Heart right ventricle (tissue), 16 donors: ENCODE measurements at places on chromosomes 11 and 22.
A peak's percentile ranks its signal among the peaks of the same experiment; 100 is the strongest.

GRCh38 chr22:45284705-45285262 lies at the start of gene UPK3A:
UPK3A (plus strand) TSS chr22:45284949; CDS start chr22:45285014, 65 bp downstream.
- H3K4me1 ChIP-seq, result peaks cover 5% of the 10 kb centered on the region
- no peaks in the 10 kb centered on the region for H3K36me3 ChIP-seq
- H3K27ac ChIP-seq, result peak within 1 kb of the TSS; percentile 9
- peak; percentile 76 for DNase-seq

GRCh38 chr11:121670805-121671282 lies 218.1 kb upstream of the SORL1-AS1 start:
- no peak for DNase-seq
- H3K4me1 ChIP-seq, result peaks cover 11% of the 10 kb centered on the region
- peak overlapping the region; percentile 24 for H3K27ac ChIP-seq
- no peak overlapping the region for H3K4me3 ChIP-seq
- no peaks in the 10 kb centered on the region for H3K36me3 ChIP-seq
- no peaks in the 10 kb centered on the region for H3K27me3 ChIP-seq

- peak; percentile 61 for DNase-seq
- no peaks in the 10 kb centered on the region for H3K36me3 ChIP-seq
- peak within 1 kb of the TSS; percentile 24 for H3K4me3 ChIP-seq
- H3K27me3 ChIP-seq, result no peaks in the 10 kb centered on the region
- peak within 1 kb of the TSS; percentile 57 for H3K27ac ChIP-seq
- H3K4me1 ChIP-seq, result peaks cover 44% of the 10 kb centered on the region
These were observed at the start of gene RHOD for GRCh38 chr11:67056267-67057204. RHOD (plus strand) TSS chr11:67056847; CDS start chr11:67056903, 56 bp downstream.

GRCh38 chr11:395866-396265 lies 1.9 kb downstream of the PKP3 start:
- no peak for DNase-seq
- H3K36me3 ChIP-seq, result no peaks in the 10 kb centered on the region
- H3K4me1 ChIP-seq, result peaks cover 17% of the 10 kb centered on the region
- no peak overlapping the region for H3K4me3 ChIP-seq
- peaks cover 47% of the 10 kb centered on the region for H3K27me3 ChIP-seq

- peak overlapping the region; percentile 98 for H3K4me3 ChIP-seq
- DNase-seq, result peak; percentile 92
- no peaks in the 10 kb centered on the region for H3K27me3 ChIP-seq
- H3K4me1 ChIP-seq, result peaks cover 40% of the 10 kb centered on the region
These were observed 868 bp downstream of the TSPAN18 start for GRCh38 chr11:44727373-44728287.

GRCh38 chr11:61349189-61349751 lies 12.4 kb downstream of the CYB561A3 start:
- H3K4me1 ChIP-seq, result no peaks in the 10 kb centered on the region
- H3K27ac ChIP-seq, result no peak overlapping the region
- DNase-seq, result no peak
- no peak overlapping the region for H3K4me3 ChIP-seq
- H3K27me3 ChIP-seq, result no peaks in the 10 kb centered on the region

DNA sequence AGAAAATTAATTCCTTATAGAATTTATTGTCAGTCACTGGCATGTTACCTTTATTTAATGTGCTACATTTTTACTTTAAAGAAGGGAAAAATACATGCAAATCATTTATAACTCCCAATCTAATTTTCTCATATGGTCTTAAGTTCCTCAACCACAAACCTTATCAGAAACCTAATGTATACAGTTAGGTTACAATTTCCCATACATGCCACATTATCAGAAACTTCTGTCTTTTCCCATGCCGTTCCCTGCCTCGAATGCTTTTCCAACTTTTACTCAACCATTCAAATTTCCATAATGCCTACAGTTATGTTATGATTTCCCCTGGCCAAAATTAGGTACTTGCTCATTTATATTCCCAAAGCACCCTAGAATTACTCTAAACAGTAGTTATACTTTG lies 13.5 kb downstream of the RSF1 start:
- no peaks in the 10 kb centered on the region for H3K36me3 ChIP-seq
- H3K4me1 ChIP-seq, result peaks cover 28% of the 10 kb centered on the region
- H3K27me3 ChIP-seq, result no peaks in the 10 kb centered on the region
- H3K27ac ChIP-seq, result no peak overlapping the region
- no peak for DNase-seq

- H3K4me1 ChIP-seq, result peaks cover 3% of the 10 kb centered on the region
- no peaks in the 10 kb centered on the region for H3K27me3 ChIP-seq
- peaks cover 30% of the 10 kb centered on the region for H3K36me3 ChIP-seq
- H3K4me3 ChIP-seq, result no peak overlapping the region
- DNase-seq, result no peak
- no peak overlapping the region for H3K27ac ChIP-seq
These were observed 20.0 kb upstream of the SCARF2 start for GRCh38 chr22:20457506-20458240.

DNA sequence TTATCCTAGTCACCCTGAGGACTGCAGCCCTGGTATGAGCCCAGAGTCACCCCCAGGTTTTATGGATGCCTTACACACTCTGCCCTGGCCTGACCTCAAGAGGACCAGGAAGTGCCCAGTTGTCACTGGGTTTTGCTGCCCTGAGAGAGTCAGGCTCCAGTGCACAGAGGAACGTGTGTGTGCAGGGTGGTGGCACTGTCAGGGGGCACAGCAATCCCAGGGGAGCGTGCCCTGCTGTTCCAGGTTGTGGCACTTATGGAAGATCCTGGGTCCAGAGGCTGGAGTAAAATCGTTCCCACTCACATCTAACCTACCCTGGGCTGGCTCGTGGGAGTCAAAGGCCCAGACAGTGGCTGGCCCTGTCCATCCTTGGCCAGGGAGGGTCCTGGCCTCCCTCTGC lies 7.6 kb downstream of the APOBEC3A start:
- H3K4me3 ChIP-seq, result no peak overlapping the region
- H3K27ac ChIP-seq, result no peak overlapping the region
- H3K4me1 ChIP-seq, result no peaks in the 10 kb centered on the region
- H3K27me3 ChIP-seq, result no peaks in the 10 kb centered on the region
- H3K36me3 ChIP-seq, result no peaks in the 10 kb centered on the region
- no peak for DNase-seq
